Stimulated activated CD8-positive, alpha-beta memory T cell treated with anti-CD3 and anti-CD28 coated beads, Interleukin-4, amount 100 ng/mL, for 24 hours (primary cell): ENCODE measurements at places on chromosomes 2 and 18.

DNA sequence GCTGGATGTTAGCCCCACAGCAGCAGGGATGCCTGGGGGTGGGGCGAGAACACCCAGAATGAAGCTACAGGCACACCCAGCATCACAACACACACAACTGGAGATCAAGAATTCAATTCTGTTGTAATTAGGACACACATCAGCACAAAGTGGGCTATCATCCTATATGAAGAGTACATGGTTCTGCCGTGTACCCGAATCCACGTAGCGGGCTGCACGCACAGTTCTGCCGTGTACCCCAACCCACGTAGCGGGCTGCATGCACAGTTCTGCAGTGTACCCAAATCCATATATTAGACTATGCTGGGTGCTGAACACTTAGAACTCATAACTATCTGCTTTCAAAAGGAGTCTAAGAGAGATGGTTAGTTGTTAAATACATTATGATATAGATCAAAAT is 86.5 kb downstream of the EIPR1 start:
- DNase-seq, result no peak

DNA sequence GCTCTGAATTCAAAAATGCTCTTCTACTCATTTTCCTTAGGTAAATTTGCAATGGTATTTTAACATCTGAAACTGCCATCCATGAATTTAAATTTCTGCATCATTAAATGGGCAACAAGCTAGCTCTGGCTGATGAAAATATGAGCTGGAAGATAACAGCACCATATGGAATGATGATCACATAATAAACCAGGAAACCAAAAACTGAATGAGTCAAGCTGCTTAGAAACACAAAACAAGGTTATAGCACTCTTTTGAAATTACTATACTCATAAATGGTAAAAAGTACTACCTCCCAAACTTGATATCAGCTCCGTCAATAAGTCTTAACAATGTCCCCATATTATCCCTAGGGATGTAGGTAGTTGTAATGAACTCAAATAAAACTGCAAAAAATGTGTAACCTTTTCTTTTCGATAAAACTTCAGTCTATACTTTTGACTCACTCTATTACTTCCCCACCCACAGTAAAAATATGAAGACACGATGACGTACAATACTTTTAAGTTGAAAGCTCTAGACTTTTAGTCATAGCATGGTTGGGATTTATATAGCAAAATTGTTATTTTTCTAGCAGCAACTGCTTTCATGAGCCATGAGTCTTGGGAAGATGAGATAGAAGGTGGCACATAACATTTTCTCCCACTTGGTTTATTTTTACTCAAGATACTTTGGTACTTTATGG is 396.7 kb downstream of the CDH2 start:
- no peak for DNase-seq

- no peak for DNase-seq
These were observed 136.1 kb downstream of the NEDD4L start for GRCh38 chr18:58180172-58180571.

GRCh38 chr2:164606557-164606956 is 14.7 kb downstream of the GRB14 start:
- no peak for DNase-seq

DNA sequence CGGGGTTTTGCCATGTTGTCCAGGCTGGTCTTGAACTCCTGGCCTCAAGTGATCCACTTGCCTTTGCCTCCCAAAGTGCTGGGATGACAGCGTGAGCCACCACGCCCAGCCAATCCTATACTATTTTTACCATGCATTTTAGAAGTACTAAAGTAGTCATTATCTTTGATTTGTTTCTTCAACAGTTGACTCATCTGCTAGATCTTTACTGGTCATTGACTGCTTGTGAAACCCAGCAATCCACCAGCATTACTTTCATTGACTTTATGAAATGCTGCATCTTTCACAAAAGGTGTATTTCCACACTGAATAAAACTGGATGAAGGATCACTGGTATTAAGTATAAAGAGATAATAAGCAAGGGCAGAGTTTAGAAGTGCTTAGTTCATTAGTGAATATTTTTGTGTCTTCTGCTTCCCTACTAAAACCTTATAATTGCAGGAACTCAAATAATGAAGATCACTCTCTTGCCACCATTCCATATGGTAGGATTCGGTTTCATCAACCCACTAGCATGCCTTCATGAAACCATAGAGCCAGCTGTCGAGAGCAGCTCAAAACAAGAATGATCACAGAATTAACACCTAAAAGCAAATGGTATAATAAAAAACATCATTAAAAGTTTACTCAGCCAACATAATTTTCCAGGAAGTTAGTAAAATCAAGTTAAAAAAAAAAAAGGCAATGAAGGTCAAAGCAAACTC is 33.1 kb downstream of the IRS1 start:
- no peak for DNase-seq

DNA sequence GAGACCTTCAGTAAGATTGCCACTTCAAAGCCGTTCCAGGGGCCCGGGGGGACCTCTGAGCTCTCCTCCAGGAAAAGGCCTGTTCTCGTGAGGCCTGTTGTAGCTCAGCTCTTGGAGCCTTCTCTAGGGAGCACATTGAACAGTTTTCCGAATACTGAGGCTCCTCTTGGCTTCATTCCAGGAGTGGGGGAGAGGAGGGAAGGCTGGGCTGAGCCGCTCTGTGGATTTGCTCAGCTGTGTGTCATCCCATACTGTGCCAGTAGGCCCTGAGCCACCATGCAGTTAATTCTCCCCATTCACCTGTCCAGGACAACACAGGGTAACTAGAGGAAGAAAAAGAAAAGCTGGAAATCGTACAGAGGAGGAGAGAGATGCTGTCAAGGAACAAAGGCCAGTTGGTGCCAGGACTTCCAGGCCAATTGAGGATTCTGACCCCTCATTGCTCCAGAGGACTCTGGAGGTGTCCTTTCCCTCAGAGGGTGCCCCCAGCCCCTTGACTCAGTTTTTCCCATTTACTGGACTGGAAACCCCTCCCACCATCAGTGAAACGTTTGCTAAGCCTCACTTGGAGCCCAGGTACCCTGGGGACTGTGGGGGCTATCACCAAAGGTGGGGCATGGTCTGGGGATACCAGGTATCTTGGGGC is 41.4 kb downstream of the HS1BP3 start:
- no peak for DNase-seq

- DNase-seq, result no peak
These were observed 66.4 kb downstream of the BABAM2 start for GRCh38 chr2:27956888-27957287.

DNA sequence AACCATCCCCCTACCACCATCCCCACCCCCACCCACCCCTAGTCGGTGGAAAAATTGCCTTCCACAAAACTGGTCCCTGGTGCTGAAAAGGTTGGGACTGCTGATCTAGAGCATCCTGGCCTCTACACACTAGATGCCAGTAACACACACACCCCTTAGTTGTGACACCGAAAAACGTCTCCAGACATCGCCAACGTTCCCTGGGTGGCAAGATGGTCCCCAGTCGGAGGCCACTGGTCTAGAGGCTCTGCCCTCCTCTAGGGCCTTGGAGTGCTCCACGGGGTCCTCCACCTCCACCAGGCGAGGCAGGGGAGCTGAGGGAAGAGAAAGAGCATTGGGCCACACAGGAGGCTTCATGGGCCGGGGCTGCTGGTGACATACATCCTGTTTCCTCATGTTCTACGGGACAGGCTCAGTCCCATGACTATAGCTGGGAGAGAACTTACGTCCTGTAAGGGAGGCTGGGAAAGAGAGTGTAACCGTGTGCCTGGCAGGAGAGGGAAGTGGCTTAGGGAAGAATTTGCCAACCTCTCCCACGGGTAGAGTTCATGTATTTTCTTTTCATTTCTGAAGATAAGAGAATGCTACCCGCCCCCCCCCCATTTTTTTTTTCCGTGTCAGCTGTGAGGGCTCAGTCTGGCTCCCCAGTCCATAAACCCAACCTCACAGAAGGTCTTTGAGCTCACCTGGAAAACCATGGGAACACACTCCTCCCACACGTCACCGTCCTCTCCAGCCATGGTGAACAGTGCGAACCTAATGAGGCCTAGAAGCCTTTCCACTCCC is 132.7 kb upstream of the MYCN start:
- no peak for DNase-seq

- no peak for DNase-seq
These were observed 24.0 kb downstream of the GPR55 start for GRCh38 chr2:230901006-230901405.

DNA sequence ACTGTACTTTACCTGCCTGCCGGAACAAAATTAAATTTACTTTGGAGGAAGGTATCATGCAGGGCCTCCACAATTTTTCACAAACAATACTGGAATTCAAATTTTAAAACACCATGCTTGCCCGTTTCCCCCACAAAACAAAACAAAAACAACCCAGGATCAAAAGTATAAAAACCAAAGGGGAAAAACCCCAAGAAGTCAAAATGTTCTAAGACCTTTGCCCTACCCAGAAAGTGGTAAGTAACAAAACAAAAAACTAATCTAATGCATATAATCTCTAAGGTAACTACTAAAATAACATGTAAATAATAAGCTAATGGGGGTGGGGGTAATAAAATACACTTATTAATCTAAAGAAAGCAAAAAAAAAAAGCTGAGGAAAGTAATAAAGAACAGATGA is 60.5 kb downstream of the CUL3 start:
- no peak for DNase-seq

DNA sequence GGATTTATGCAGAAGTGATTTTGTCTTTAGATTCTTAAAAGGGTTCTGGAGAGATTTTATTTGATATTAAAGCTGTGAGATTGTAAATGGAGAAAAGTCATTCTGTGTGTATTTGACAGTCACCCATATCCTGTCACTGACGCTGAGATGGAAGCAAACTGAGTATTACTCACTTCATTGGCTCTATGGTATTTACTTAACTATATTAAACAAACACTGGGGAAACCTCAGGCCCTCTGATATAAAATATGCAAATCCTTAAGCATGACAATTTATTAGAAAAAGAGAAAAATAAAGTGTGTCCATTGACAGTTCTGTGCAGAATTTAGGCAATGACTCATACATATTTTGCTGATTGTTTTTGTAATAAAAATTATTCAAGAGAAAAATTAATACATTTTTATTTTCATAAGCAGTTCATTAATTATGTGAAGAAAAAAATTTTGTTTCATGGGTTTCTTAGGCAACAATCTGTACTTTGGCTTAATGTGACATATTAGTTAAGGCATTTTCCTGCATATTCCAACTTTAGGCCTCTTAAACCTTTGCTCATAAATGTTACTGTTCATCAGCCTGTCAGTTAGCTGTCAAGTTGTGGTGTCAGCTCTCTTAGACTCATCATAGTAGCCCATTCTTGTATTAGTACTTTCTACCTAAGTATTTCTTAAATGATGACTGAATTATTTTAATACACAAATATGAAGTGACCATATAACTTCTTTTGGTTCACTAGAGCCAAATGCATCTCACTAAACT is 99.9 kb downstream of the PARD3B start:
- DNase-seq, result no peak

GRCh38 chr2:209619782-209620181 is 151.8 kb upstream of the UNC80 start:
- no peak for DNase-seq

DNA sequence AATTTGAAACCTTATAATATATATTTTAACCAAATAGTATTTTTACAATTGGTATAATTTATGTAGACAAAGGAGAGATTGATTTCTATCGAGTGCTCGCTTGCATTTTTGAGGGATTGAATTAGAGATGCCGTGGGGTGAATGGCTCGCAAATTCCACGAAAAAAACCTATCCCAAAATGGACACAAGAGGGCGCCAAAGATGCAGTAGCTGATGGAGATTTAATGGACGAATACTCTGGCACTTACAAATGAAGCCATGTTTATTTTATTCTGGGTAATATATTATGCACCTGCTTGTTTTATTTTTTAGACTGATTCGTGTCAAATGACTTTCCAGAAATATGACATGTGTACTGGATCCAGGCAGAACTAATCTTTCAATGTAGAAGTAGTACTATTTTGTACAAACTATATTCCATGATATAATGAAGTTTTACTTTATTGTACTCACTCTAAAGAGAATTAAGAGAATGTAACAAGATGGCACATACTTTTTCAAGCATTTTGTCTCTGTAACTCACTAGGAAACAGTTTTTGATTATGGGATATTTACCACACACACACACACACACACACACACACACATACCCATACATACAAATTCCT is 505.4 kb downstream of the PLCL1 start:
- DNase-seq, result peak; percentile 20

DNA sequence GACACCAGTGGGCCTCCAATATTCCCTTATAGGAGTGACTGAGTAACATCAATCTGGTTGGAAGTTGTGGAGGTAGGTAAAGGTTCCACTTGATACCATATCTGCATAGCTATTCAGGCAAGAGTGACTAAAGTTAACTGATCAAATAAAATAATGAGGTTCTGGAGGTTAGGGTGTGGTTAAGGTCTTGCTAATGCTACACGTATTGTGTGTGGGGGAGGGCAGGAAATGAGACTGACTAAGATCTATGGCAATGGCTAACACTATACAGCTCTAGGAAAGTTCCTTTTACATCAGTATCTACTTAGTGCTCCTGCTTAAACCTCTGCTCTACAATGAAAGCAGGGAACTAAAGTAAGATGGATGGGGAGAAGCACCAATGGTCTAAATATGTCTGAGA is 149.1 kb upstream of the MGAT5 start:
- DNase-seq, result no peak

GRCh38 chr2:183244300-183244844 is 120.1 kb downstream of the NUP35 start:
- DNase-seq, result no peak

DNA sequence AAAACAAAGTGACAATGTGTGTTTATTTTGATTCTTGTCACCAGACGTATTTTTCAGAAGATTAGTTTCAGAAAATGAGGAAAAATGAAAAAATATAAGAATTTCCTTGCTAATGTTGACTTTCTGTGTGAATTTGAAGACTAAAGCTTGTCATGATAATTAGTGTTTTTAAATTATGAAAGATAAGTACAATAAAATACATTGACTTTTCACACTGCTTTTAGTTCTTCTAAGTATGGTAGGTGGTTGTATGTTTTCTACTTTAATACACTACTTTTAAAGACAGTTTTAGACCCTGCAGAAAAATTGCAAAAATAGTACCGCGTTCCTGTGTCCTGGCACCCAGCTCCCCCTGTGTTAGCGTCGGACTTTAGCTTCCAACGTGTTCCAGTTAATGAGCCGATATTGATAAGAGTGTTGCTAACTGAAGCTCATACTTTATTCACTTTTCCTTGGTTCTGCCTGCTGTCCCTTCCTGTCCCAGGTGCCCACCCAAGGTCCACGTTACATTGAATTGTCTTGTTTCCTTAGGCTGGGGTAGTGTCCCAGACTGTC is 695 bp downstream of the RBFA start:
- DNase-seq, result no peak
